Type B pancreatic cell (in vitro differentiated cells): ENCODE measurements at places on chromosomes 5 and 9. TPM values are rescaled to one million over a fixed set of nuclear protein-coding genes. Genes with fewer than 3 reads are reported as not detected.

DNA sequence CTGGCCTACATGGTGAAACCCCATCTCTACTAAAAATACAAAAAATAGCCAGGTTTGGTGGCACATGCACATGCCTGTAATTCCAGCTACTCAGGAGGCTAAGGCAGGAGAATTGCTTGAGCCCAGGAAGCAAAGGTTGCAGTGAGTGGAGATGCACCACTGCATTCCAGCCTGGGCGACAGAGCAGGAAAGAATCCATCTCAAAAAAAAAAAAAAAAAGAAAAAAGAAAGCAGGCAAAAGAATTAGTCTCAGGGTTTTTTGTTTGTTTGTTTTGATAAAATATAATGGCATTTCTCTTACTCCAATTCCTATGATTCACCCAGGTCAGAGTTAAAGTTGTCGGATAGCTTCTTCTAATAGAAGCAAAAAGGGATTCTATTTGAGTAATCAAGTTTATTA lies 67.0 kb upstream of the ATG10 start:
- no peak for DNase-seq

DNA sequence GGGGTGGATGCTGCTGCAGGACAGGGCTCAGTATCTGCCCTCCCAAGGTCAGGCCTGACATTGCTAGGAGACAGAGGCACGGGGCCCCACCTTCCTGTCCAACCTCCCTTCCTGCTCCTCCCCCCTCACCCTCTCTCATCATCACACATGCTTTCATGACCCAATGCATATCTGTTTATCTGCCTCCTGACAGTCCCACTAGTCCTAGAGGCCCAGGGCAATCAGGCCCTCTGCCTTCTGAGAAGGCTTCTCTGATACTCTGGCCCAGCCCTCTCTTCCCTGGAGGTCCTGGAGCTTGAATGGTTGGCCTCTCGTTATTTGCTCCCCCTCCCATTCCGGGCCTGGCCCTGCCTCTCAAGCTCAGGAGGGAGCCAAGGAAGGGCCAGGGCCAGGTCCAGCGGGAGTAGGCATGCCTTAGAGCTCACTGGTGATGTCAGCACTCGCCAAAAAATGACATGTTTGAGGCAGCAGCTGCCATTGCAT lies 90.6 kb upstream of the SAP30L start:
- DNase-seq = no peak

DNA sequence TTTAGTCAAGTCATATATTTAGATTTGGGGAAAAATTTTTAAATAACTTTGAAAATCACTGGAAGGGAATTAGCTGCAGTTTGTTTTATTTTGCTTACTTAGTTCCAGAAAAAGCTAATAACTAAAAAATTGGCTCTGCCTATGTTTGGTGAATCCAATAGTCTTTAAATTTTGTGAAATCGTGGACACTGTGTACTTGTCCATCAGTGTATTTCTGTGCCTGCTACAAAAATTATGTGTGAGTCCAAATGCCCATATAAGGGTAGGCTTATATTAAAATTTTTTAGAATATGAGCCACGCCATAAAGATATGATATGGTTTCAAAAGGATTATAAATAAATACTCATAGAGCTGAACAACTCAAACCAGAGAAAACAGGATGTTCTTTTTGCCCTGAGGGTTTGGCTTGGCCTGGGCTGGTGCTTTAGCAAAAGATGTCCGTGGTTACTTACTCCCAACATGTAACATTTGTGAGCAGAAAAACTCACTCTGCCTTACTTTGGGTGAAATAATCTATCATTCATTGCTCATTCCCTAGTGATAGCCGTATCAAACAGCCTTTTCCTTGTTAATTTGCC lies 133.2 kb upstream of the PRLR start:
- no peak for DNase-seq

GRCh38 chr5:105230516-105231157 lies 1668.0 kb upstream of the NUDT12 start:
- DNase-seq = no peak

GRCh38 chr5:180128671-180129261 lies 57.2 kb upstream of the RNF130 start:
- peak; percentile 40 for DNase-seq

- no peak for DNase-seq
Observed at GRCh38 chr5:74319076-74319475, 321.5 kb downstream of the ENC1 start.

GRCh38 chr5:145800181-145800580 lies 35.0 kb downstream of the PRELID2 start:
- DNase-seq = no peak

- DNase-seq = no peak
Observed at GRCh38 chr5:38369692-38370091, 111.3 kb downstream of the EGFLAM start.

GRCh38 chr9:2957656-2958200 lies 113.8 kb upstream of the PUM3 start:
- DNase-seq = no peak

DNA sequence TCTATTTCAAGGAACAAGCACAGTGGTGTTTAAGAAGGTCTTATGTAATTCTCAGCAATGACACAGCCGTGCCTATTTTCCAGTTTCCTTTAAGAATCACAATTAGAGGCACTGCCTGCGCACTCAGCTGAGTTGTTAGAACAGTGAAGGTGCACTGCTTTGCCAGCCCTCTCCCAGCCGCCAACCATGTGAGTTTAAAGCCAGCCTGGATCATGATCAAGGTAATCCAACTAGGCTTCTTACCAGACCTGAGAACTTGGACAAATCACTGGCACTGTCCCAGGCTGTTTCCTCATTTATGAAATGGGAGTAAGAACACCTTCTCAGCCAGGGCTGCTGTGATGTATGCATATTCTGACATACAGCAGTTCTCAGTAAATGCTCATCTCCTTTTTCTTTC lies 99.6 kb downstream of the ASTN2 start:
- DNase-seq = no peak

GRCh38 chr5:148014276-148014675 lies 49.5 kb upstream of the SPINK5 start:
- no peak for DNase-seq

DNA sequence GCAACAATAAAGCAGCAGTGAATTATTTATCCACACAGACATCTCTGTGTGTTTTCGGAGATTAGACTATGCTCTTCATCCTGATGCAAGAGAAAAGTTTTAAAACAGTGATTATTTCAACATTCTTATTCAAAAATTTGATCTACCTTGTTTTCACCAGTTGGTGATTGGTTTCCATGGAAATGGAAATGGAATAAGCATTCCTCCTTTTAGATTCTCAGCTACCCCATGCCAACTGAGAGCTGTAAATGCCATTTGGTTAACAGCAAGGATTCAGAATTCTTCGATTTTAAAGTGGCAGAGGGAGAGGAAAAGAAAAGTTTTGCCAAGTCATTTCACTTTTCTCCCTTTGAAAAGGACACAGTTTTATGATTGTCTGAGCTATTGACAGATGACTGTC lies 154.7 kb downstream of the PCSK5 start:
- DNase-seq = no peak

- no peak for DNase-seq
Observed at GRCh38 chr9:73143711-73144328, 7.8 kb upstream of the ANXA1 start.

DNA sequence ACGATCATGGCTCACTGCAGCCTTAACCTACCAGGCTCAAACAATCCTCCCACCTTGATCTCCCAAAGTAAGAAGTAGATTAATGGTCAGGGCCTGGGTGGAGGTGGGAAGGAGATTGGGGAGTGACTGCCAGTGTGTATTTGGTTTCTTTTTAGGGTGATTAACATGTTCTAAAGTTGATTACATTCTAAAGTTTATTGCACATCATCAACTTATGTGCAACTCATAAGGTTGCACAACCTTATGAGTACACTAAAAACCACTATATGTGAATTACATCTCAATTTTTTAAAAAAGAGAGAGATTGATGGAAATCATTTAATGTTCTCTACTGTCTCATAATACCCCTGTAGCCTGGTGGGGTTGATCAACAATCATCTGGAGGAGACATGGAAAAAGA lies 218.1 kb downstream of the AOPEP start:
- DNase-seq = no peak

DNA sequence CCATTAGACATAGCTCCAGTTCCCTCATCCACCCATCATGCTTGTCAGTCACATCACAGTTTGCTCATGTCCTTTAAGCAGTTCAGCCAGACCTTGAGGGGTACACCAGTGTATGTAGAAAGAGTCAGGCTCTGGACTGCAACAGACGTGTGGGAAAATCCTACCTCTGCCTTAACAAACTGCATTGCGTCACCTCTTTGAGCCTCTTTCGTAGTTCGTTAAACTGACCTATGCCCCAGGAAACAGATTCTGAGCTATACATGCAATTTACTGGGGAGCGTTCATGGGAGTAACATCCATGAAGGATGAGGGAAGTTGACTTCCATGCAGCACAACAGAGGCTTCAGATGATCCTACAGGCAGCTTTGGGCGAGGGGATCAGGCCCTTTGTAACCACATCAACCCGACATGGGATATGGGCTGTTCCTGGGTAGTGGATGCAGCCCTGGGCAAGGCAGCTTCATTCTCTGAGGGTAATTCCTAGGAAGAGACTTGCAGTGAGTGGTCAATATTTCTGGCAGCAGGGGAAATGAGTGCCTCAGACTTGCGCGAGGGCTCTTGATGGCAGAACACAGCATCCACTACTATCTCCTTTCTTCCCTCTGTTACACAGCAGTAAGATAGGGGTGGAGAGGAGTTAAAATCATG lies 4.3 kb downstream of the SPINK4 start:
- no peak for DNase-seq

DNA sequence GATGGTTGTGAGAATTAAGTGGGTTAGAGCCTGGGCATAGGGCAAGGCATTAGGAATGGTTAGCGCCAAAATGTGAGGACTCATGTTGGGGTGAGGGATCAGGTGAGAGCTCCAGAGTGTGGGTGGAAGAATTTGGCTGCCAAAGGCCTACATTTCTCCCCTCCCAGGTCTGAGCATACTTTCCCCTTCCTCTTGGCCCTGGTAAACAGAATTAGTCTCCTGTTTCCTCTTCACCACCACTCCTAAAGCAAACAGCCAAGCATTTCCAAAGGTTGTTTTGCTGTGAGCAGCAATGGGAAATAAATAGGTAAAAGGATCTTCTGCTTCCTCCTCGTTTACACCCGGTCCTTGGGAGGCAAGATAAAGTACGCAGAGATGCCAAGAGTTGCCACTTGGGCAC lies 132.5 kb downstream of the ZSWIM6 start:
- DNase-seq = no peak

- no peak for DNase-seq
Observed at GRCh38 chr5:156096259-156096658, 230.7 kb upstream of the SGCD start.

DNA sequence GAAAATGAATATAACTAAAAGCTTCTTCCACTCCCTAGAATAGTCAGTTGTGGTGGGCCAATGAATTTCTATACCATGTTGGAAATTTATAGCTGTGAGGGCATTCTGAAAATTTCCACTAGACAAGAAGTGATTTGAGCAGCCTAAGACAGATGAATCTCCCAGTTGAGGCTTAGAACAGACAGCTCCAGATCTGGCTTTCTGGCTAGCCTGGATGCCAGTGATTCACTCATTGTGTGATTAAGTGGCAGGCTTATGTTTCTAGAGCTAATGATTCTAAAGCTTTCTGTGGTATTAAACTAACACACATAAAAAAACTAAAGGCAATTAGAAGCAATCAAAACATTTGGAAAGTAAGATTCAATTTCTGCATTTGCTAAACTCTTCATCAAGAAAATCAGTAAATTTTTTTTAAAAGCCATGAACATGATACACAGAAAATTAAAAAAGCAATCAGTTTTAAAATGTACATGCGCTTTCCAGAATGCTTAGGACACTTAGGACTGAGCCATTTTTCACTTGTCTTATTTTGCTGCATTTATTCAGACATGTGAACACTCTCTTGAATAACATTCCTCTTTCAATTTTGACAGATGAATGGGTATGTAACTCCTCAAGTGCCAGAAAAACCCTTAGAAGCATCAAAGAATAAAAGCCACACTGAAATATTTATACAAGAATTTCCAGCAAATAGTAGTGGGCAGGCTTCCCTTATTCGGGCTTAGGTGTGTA lies 100.5 kb upstream of the GNAQ start:
- no peak for DNase-seq

GRCh38 chr9:86856259-86856658 lies 91.0 kb downstream of the GAS1 start:
- DNase-seq = no peak

- DNase-seq = no peak
Observed at GRCh38 chr5:82820961-82821845, 256.0 kb downstream of the TMEM167A start.

The GLDC gene
- total RNA-seq = 4.9 and 11.8 TPM in 2 replicates

The ZDHHC11B gene
- 2.2 and 4.0 TPM in 2 replicates for total RNA-seq

The SPATA31D4 gene
- not detected in 2 replicates for total RNA-seq

The UBAP2 gene
- total RNA-seq = 50.7 and 55.8 TPM in 2 replicates

The PCDHB11 gene
- 2.0 and 3.3 TPM in 2 replicates for total RNA-seq

The KIF4B gene
- total RNA-seq = 0.14 and 0.17 TPM in 2 replicates

The SHOC1 gene
- not detected in 2 replicates for total RNA-seq

The MYO10 gene
- 33.6 and 52.5 TPM in 2 replicates for total RNA-seq

The AJM1 gene
- 3.2 and 3.6 TPM in 2 replicates for total RNA-seq
